ENCODE measurements at places on chromosomes 16 and 17. TPM values are rescaled to one million over a fixed set of nuclear protein-coding genes. Genes with fewer than 3 reads are reported as not detected.

GRCh38 chr16:71367241-71367976 is 8.9 kb downstream of the CALB2 start:
- DNase-seq = peak; percentile 44

The GJC1 gene
- total RNA-seq = 60.0 TPM

GRCh38 chr16:85234310-85235204 is 122.3 kb upstream of the CIBAR2 start:
- peak; percentile 88 for DNase-seq

- no peak for DNase-seq
These were observed 174.9 kb upstream of the WSCD1 start for GRCh38 chr17:5895276-5895675.

The ZNF232 gene
- 15.9 TPM for total RNA-seq

The ZNF764 gene
- 2.0 TPM for total RNA-seq

DNA sequence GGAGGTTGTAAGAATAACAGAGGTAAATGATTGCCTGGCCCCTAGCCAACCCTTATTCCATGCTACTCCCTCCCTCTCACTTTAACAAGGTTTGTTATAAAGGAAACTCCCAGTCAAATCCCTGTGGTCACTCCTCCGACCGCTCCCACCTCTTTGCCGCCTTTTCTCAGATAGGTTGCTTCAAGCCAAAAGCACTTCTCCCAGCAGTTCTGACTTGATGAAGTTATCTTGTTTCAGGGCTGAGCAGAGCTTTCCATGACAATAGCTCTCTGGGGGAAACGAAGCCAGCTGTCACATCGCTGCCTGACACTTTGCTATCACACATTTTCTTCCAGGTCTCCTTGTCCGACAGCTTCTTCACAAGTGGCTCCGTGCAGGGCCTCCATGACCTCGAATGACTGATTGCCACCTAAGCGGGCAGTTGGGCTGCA is 278.6 kb downstream of the HAPSTR1 start:
- DNase-seq = no peak

GRCh38 chr17:66786107-66786506 is 48.8 kb upstream of the CACNG5 start:
- no peak for DNase-seq

DNA sequence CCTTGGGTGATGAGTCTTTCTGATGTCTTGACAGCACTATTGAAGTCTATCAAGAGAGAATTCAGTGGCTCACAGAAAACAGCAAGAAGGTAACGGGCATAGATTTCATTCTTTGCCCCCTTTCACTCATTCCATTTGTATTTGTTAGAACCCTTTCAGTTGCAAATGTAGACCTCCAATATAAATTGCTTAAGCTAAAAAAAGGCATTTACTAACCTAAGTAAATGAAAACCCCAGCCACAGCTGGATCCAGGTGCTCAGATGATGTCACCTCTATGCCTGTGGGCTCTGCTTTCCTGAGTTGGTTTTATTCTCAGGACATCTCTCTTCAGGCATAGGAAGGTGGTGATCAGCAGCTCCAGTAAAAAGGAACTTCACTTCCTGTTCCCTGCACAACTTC is 11.1 kb downstream of the VWA3A start:
- DNase-seq = no peak

GRCh38 chr16:2912330-2913199 is 834 bp downstream of the FLYWCH1 start:
- DNase-seq = peak; percentile 37

The PPP1R27 gene
- not detected for total RNA-seq
